HFFc6 (cell line): ENCODE measurements at places on chromosomes 4 and X.
A peak's percentile ranks its signal among the peaks of the same experiment; 100 is the strongest.

GRCh38 chr4:73257651-73258435 lies 755 bp downstream of the ANKRD17 start:
- DNase-seq: peak; percentile 9

GRCh38 chr4:72546456-72546855 lies 22.6 kb downstream of the ADAMTS3 start:
- DNase-seq: no peak

- no peak for DNase-seq
These were observed 205.3 kb downstream of the TLL1 start for GRCh38 chr4:166078383-166078782.

DNA sequence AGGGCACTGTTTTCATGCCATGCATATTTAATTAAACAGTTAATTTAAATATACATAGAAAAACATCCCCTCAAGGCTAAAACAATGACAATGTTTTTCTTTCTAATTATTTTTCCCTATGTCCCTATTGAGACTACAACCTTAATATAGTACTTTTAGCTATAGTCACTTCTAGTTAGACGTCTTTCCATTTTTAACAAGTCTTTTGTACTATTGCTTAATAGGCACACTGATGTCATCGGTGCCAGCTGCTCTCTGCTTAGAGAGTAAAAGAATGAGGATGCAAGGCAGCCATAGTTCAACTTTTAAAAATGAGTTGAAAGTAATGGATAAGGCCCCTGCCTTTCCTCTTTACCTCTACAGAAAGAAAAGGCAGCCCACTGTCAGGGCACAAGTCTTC lies 191.1 kb downstream of the KCTD8 start:
- DNase-seq: no peak

DNA sequence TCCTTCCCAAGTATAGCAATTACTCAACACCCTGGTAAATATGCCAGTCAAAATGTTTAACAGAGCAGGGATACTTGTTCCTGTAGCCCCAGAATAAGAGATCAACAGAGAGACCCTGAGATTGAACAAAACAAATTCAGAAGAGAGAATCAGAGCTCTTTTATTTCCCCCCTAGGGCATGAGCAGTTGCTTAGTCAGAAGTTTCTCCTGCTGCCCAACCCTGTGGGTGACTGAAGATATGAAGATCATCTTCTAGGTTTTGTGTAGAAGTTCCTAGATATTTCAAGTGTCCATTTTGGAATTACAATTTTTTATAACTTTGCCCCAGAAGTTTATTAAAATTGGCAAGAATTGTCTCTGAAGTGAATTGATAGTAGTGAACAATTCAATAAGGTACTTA lies 59.1 kb upstream of the RXFP1 start:
- no peak for DNase-seq

DNA sequence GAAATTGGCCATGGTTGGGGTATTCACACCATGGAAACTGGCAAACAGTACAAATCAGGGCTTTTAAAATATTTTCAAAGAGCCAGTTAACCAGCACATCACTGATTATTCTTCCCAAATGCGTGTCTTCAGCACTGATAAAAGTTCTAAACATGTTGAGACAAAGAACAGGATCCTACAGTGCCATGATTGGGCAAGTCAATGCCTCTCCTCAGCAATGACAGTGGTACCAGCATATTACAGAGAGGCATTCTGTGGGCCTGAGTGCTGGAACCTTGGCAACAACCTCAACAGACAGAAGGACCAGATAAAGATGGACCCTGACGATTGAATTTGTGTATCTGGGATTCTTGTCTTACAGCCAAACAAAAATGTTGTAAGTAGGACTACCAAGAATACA lies 108.9 kb downstream of the EFHC2 start:
- DNase-seq: no peak

DNA sequence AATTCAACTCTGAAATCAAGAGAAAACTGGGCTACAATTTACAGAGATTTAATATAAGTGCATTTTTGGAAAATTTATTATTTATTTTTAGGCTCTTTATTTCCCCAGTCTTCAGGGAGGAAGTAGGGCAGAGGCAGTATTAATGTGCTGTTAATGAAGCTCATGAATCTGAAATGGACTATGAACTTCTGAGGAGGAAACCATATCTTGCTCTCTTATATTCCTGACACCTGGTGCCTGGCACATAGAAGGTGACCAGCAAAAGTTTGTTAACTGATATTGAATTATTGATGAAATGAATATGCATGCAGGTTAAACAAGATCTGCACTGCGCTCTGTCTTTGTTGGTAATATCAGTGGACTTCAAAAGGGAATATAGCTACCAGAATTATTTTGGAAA lies 55.1 kb downstream of the UGT8 start:
- no peak for DNase-seq

- no peak for DNase-seq
These were observed 1.8 kb downstream of the KLF3 start for GRCh38 chr4:38665551-38666411.

- no peak for DNase-seq
These were observed 512 bp upstream of the UCP1 start for GRCh38 chr4:140569307-140569638.

DNA sequence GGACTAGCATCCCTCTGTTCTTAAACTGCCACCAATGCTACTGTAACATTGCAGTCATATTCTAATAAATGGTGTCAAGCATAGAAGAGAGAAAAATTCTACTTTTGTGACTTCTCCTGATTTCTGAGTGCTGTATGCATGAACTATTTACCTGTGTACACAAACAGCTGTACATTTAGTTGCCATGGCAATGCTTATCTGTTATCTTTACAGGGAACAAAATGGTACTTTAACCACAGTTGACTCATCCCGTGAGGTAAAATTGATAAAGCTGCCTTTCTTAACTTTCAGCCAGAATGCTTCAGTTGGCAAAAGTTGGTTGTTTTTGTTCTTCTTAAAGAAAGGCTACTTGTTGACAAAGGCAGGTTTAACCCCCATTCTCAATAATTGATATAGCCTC lies 587.5 kb upstream of the MAGEB2 start:
- no peak for DNase-seq

DNA sequence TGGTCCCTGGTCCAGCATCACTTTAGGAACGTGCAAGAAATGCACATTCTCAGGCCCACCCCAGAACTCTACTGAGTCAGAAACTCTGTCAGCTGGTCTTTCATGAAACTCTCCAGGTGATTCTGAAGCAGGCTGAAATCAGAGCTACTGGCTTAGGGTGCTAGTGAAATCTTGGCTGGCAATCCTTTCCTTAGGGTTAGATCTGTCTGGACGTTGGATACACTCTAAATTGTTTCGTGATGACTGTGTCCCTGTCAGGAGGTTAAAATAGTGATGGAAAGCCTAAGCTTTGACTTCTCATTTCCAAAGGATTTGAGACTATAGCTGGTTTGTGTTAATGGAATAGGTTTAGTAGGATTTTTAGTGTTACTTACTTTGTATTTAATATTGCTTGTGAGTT lies 99.1 kb downstream of the ARHGAP10 start:
- peak; percentile 63 for DNase-seq

DNA sequence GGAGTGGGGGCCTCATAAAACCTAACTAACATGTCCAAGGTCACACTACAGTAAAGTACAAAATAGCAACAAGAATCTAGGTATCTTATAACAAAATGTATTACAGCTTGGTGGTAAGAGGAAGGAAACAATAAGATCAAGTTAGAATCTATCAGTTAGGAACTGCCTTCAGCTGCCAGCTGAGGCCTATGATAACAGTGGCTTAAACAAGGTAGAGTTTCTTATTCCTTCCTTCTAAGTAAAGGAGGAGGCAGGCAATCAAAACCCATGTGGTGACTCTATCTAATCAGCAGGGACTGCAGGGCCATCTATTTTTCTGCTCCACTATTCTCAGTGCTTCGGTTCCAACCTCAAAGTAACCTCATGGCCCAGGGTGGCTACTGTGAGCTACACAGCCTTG lies 10.9 kb downstream of the SH3D19 start:
- no peak for DNase-seq

DNA sequence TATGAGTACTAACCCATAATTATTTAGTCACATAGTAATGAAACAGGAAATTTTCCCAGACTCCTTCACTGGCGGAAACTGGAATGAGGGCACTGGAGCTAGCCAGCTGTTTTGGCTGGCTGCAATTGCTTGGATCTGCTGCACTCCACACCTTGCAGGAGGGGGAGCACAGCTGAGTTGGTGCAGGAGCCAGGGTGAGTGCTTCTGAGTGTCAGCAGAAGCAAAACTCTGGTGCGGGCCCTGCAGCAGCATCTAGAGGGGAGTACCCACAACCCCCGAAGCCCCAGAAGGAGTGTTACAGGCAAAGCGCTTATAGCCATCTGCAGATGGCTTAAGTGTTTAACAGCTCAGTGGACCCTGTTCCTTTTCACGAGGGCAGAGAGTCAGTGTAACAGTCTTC lies 96.1 kb downstream of the RPA4 start:
- no peak for DNase-seq

GRCh38 chr4:158741326-158742021 lies 18.3 kb upstream of the PPID start:
- DNase-seq: no peak

DNA sequence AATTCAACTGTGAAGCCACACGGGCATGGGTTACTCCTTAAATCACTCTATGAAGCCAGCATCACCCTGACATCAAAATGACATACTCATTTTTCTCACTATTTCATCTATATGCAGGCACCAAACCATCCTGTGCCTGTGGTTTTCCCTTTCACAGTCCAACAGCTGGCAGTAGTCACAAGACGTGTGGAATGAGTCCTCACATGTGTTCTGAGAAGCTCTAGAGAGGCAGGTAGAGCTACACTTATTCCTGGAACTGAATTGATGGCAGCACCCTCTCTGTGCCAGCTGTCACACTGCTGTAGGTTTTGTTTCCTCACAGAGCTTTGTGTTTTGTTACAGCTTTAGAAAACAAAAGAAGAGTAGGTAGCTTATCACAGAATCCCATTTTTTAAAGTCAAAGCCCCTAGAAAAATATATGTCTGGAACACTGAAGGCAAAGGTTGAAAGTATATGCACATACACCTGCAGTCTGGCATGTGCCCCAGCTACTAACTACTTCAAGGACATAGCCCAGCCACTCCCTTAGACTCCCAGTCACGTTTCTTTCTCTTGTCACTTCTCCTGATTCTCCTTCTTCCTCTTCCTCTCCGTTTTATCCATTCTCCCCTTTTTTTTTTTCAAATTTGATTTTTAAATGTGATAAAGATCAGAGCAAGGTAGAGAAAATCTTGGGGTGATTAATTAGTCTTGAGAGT lies 107.1 kb downstream of the ANXA10 start:
- no peak for DNase-seq

DNA sequence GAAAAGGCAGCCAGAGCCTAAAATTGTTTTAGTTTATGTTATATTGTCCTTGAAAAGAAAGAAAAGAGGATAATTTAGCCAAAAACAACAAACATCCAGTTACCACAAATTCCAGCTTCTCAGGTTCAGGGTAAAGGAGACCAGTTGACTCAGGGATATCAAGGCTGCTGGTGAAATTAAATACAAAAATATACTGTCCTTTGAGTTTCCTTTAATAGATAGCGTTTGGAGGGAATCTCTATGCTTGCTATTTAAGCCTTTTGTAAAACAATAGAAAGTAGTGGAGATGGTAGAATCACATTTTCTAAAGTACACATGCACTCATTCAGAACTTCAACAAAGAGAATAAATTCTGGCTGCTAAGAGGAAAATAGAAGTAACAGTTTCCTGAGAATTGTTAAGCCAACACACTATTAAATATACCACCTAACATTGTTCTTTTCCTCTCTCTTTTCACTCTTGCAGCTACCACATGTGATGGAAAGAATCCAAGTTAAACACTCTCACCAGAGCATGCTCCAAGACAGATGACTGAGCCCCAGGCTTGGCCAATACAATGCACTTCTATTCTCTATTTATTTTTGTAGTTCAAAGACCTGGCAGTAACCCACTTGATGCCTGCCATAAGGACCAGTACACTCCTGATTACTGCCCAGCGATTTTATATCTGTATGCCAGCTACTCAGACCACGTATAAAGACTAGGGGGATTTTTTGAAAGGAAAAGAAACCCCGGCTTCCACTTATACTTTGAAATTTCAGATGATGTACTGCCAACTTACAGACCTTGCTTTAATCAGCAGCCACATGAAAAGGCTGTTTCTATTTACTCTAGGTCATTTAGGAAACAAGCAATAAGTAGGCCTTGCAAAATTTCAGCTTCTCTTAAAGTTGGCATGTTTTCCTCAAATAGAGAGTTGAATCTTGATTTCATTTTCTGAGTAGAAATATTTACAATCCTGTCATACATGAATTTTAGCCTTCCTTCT lies 756.9 kb downstream of the FAT4 start:
- peak; percentile 18 for DNase-seq

DNA sequence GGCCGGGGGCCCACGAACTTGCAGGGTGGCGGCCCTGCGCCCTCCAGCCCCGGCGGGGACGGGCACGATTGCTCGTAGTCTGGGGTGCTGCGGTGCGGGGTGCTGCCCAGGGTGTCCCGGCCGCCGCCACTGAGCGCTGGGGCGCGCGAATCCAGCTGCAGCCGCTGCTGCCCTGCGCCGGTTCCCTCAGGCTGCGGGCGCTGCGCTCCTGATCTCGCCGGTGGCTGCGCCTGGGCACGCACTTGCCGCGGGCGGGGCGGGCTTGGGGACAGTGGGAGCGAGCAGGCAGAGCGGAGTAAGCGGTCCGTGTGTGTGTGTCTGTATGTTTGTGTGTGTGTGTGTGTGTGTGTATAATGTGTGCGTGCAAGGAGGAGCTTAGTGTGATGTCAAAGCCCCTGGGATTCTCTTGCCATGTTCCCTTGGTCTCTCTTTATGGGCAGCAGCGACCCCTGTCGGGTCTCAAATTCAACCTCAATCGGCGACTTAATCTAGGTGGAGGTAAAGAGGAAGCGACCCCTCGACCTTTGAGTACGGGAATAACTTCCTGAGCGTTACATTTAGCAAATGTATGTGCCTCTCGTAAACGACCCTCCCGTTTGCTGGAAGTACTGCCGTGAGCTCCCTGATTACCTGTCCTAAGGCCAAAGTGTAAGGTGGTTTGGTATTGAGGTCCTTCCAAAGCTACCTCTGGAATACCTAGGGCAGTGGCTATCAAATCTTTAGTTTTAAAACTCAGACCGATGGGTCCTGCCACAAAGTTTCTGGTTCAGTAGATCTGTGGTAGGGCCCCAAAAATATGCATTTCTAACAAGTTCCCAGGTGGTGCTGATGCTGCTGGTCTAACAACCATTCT lies at the start of gene RNF150:
Gene RNF150 (minus strand): TSS at position 324 of the 853 bp plus-strand sequence.
- peak; percentile 93 for DNase-seq

DNA sequence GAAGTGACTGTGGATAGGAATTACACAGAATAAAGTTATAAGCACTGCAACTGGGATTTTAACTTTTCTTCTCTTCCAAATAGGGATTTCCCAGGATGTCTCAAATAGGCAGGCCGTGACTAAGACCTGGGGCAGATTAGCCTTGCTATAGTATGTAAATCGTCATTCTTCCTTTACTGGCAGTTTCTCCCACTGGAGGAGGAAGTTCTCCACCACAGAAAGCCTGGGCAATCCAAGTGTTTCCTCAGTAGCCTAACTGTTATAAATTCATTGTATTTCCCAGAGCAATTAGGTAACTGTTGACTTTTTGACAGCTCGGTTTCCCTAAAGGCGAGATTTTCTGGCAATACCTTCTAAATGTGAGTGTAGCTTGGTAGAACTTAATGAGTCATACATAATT lies at the start of gene TNIP3:
Gene TNIP3 (minus strand): TSS at position 31 of the 400 bp plus-strand sequence. CDS start 196 bp downstream, outside the sequence.
- peak; percentile 54 for DNase-seq
